Kidney epithelial cell (primary cell): ENCODE measurements at places on chromosomes 4 and X.

GRCh38 chrX:12751887-12752286 is 39.3 kb upstream of the PRPS2 start:
- DNase-seq, result no peak

GRCh38 chrX:123590842-123591486 is 141.9 kb downstream of the THOC2 start:
- peak; percentile 44 for DNase-seq

- no peak for DNase-seq
These were observed 20.6 kb downstream of the SH3D19 start for GRCh38 chr4:151304755-151305154.

DNA sequence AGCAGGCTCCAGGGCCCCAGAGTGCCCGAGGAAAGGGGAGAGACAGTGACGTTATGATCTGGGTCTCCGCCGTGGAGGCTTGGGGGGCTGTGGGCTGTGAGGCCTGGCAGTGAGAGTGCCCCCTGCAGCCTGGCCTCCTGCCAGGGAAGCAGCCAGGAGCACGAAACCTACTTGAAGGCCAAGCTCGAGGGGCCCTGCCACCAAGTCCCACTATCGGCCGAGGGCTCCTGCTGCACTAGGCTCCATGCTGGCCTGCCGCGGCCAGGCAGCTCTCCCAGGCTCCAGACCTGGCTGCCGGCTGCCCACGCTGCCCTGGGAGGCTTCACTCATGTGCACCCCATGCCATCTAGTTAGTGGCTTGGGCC is 18.7 kb downstream of the FLNA start:
- DNase-seq, result no peak

DNA sequence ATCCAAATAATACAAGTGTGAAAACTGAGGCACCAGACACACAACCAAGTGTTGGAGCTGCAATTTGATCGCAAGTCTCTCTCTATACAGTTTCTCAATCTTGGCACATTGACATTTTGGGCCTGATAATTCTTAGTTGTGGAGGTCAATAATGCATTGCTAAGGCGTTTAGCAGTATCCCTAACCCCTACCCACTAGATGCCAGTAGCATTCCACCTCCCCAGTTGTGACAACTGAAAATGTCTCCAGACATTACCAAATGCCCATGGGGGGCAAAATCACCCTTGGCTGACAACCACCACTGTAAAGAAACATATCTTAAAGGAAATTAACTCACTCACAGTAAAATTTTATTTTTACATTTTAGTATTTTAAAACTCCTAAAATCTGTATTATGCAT is 4.2 kb downstream of the NR3C2 start:
- no peak for DNase-seq

DNA sequence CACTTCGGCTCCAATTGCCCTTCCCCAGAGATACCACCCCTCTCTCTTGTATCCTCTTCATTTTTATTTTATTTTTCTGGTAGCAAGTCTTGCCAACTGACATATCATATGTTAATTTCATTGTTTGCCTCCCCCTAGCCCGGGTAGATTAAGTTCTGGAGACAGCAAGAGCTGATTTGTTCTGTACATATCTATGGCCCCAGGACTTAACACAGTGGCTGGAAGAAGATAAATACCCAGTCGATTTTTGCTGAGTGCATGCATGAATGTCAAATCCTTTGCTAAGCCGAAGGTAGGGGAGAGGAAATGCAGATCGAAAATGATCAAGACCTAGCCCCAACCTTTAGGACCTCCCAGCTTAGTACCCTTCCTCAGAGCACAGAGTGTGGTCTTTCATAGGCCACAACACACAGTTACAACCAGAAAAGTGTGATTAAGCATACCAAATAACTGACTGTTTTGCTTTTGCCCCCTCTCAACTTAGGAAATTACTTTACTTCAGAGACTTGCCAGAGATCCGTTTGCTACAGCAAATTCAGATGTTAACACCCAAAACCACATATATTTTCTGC is 58.7 kb upstream of the KLF3 start:
- DNase-seq, result no peak

DNA sequence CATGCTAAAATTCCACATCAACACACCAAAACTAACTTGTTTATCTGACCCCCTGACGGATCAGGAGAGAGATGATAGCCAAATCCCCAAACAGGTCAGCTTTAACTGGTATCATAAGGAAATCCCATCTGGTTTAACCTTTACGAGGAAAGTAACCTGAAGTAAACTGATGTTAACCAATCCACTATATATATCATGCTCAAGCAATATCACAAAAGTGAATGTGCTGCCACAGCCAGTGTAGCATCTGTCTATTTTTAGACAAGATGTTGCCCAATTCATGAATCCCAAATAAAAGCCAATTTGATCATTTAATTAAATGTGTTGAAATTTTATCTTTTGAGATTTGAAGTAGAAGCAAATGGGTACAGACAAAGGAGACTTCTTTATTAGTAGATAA is 44.5 kb downstream of the EGF start:
- DNase-seq, result no peak

GRCh38 chrX:114095789-114096188 is 488.1 kb upstream of the HTR2C start:
- no peak for DNase-seq

DNA sequence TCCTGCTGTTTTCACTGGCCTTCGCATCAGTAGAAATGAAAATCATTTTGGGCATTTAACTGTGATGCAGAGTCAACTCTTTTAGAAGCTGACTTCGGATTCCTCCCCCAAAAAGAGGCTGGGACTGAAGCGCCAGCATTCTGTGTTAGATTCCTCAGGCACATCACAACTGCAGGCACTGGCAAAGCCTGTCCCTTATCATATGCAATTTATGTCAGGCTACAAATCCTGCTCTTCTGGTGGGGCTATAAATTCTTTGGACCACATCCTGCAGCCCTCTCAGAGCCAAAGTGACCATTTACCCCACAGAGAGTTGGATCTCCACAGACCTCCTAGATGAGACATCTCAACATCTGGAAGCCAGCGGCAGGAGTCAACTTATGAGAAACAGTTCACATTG is 138.4 kb downstream of the CBR4 start:
- DNase-seq, result no peak

GRCh38 chr4:42596918-42597317 is 60.0 kb downstream of the ATP8A1 start:
- DNase-seq, result no peak

- DNase-seq, result no peak
These were observed 66.7 kb downstream of the CBLL2 start for GRCh38 chrX:22339459-22339858.

DNA sequence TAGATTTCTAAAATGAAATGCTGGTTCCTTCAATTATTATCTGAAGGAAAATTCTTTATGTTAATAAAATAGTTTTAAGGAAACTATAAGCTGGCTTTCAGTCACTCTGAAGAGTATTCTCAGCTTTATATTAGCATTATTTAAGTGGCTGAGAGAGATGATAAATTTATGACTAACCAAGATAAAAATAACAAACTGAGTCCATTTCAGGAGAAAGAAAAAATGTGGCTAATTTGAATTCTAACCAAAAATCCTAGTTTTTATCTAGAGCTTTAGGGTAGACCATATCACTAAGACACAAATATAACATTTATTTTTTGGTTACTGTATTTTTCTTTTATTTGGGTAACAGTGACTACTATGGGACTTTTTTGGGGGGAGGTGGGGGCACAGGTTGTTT is 59.4 kb upstream of the NAP1L5 start:
- DNase-seq, result no peak
